ENCODE measurements at places on chromosomes 7 and 10.

- DNase-seq: no peak
These were observed 120.9 kb downstream of the CREB5 start for GRCh38 chr7:28533267-28533666.

GRCh38 chr10:5591336-5591824 lies 66.6 kb downstream of the CALML3 start:
- DNase-seq: no peak

DNA sequence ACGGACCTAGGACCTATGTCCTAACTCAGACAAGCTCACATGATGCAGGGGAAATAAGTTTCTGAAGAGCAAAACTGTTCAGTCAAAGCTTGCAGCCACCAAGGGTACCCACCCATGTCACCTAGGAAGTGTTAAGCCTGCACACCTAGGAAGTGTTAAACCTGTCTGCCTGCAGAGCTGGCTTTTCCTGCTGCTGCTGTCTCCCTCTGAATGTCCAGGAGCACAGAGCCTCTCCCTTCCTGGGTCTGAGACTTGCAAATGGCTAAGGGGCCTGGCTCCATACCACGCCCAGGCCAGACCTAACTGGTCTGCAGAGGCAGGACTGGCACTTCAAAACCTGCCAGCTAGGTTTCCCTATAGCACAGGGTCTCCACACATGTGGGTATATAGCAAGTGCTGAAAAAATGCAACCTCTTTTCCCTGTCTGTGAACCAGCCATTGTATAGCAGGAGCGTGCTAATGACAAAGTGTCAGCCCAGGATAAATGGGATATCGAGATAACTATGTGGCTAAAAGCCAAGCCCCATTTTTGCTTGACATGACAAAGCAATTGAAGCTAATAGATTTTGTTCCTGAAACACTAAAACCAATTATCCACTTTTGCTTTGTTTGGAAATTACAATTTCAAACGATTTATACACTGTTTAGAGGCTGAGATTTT lies 1.5 kb downstream of the GDF2 start:
- DNase-seq: no peak

DNA sequence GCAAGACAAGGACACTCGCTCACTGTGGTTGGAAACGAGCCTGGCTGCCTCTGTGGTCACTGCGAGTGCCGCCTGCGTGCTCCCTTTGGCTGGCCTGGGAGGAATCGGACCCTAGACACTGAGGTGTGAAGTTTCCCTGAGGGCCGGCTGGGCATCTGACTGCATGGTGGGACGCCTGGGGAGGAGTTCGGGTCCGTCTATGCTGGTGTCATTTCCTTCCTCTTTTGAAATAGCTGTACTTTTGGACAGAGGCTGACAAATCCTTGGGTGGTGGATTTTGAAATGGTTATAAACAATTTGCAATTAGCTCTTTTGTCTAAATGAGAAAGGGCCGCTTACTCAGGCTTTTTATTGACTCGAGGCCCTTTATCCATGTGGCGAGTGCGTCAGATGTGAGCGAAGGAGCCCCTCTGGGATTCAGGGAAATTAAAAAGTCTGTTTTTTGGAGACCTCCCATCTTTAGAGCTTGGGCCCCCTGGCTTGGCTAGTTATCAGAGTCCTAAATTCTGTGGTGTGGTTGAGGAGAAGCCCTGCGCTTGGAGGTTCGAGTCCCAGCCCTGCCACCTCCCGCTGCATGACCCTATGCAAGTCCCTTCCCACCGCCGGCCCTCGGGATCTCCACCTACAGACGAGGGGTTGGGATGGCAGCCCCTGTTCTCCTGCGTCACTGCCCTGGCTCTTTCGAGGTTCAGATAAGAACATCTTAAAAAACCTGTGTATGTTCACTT lies 147.1 kb downstream of the RGS10 start:
- no peak for DNase-seq

Measured in AG09319 (cell line).